ENCODE measurements at places on chromosomes 5 and 9. TPM values are rescaled to one million over a fixed set of nuclear protein-coding genes. Genes with fewer than 3 reads are reported as not detected.
A peak's percentile ranks its signal among the peaks of the same experiment; 100 is the strongest.

DNA sequence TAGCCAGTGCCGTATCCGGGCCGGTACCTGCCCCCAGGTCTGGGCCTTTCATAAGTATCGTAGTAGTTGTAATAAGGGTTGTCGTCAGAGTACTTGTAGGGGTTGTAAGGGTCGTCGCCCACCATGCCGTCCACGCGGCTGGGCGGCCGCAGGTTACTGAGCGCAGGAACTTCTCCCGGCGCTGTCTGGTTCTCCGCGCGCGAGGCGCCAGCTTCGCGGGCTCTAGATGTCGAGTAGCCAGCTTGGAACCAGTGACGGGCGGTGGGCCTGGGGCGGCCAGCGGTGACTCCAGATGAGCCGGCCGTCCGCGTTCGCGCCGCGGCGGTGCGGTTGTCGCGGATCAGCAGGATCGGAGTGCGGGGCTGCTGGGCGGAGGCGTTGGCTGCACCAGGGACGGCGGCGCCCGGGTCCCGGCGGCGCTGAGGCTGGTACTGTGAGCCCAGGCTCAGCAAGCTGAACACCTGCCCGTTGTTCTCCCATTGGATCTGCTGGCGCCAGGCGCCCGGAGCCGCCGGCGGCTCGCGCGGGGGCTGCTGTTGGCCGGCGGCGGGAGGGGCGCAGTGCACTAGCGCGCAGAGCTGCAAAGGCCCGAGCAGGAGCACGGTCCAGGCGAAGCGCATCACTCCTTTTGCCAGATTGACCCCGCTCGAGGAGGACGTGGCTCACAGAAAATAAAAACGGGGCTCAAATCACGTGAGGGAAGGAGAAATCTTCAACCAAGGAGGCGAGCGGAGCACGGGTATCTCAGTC is 518 bp downstream of the LOX start:
- no peak overlapping the region for H3K27ac ChIP-seq
- H3K36me3 ChIP-seq: no peaks in the 10 kb centered on the region
- no peak for DNase-seq
- peaks cover 66% of the 10 kb centered on the region for H3K27me3 ChIP-seq
- peak overlapping the region; percentile 60 for H3K4me3 ChIP-seq

GRCh38 chr9:101325053-101325452 is 59.8 kb downstream of the BAAT start:
- no peaks in the 10 kb centered on the region for H3K36me3 ChIP-seq
- H3K27me3 ChIP-seq: peaks cover 2% of the 10 kb centered on the region

The HTR4 gene
- total RNA-seq: not detected

DNA sequence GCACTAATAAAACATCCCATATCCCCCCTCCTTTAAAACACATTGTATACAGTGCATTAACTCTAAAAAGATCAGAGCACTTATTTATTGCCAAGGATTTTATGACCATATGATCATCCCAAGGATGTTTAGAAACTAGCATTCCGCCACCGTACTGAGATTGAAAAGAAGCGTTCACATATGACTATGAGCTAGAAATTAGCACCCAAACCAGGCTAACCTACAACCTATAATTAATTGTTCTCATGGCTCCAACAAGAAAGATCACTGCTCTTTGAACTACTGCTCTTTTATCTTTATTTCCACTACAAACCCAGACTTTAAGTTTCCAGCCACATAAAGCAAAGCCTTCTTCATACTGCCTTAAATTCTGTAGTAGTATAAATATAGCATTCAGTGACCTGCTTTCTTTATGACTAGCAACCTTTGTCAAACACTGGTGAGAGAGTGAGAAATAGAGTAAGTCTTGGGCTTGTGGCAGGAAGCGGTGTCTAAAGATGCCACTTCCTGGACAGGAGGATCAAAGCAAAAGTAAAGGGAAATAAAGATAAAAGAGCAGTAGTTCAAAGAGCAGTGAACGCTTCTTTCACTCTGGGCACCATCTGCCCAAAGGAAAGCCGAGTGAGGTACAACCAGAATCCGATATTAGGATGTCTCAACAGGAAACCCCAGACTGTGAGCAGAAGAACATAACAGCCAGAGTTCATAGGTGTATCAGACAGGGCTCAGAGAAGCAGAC is 151.1 kb upstream of the ERCC6L2 start:
- H3K36me3 ChIP-seq: peaks cover 33% of the 10 kb centered on the region
- H3K27me3 ChIP-seq: peaks cover 40% of the 10 kb centered on the region
- peaks cover 32% of the 10 kb centered on the region for H3K4me1 ChIP-seq
- peak overlapping the region; percentile 25 for H3K4me3 ChIP-seq
- peak overlapping the region; percentile 73 for H3K27ac ChIP-seq

- H3K4me1 ChIP-seq: peaks cover 20% of the 10 kb centered on the region
- peaks cover 8% of the 10 kb centered on the region for H3K36me3 ChIP-seq
- H3K27ac ChIP-seq: peak overlapping the region; percentile 72
- H3K27me3 ChIP-seq: no peaks in the 10 kb centered on the region
- peak; percentile 62 for DNase-seq
These were observed 187.4 kb upstream of the SLC24A2 start for GRCh38 chr9:19976226-19976625.

DNA sequence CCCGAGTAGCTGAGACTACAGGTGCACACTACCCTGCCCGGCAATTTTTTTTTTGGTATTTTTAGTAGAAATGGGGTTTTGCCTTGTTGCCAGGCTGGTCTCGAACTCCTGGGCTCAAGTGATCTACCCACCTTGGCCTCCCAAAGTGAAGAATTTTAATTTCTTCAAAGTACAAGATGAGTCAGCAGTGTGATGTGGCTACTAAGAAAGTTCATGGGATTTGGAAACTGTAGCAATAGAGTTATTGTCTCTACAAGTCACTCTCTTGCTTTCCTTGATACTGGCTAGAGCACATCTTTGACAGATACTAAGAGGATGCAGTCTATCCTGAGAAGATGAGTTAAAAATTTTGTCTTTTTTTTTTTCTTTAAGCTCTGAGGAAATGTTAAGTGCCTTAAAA is 1.6 kb downstream of the CREB3 start:
- H3K4me1 ChIP-seq: peaks cover 23% of the 10 kb centered on the region
- H3K27me3 ChIP-seq: no peaks in the 10 kb centered on the region
- no peak overlapping the region for H3K4me3 ChIP-seq
- peaks cover 18% of the 10 kb centered on the region for H3K36me3 ChIP-seq
- H3K27ac ChIP-seq: peak overlapping the region; percentile 29

- peak overlapping the region; percentile 86 for H3K27ac ChIP-seq
- H3K4me3 ChIP-seq: peak overlapping the region; percentile 45
- H3K36me3 ChIP-seq: peaks cover 7% of the 10 kb centered on the region
These were observed 14.4 kb downstream of the GLRX start for GRCh38 chr5:95808013-95808685.

The PDE4D gene
- 59.3 TPM for total RNA-seq

DNA sequence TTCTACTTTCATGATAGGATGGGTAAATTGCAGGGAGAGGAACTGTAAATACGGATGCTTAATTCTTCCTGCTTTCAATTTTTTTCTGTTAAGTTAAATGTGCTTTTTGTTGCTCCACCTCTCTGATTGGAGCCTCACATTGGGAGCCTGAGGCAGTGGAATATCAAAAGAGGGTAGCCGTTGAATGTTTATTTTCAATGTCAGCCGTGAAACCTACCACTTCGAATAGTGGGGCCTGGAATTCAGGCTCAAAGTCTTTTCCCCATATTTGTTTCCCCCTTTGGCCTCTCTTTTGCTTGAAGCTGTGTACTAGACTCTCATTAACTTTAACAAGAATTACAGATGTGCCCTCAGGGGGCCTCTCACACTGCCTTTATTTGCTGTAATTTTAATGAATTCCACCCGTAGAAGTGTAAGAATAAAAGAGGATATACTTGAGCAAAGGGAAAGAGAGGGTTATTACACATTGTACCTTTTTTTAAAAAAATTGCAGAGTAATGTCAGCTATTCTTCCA is 29.0 kb downstream of the PSAT1 start:
- no peak overlapping the region for H3K27ac ChIP-seq
- no peak overlapping the region for H3K4me3 ChIP-seq
- DNase-seq: no peak
- peaks cover 71% of the 10 kb centered on the region for H3K36me3 ChIP-seq
- peaks cover 3% of the 10 kb centered on the region for H3K4me1 ChIP-seq
- no peaks in the 10 kb centered on the region for H3K27me3 ChIP-seq

DNA sequence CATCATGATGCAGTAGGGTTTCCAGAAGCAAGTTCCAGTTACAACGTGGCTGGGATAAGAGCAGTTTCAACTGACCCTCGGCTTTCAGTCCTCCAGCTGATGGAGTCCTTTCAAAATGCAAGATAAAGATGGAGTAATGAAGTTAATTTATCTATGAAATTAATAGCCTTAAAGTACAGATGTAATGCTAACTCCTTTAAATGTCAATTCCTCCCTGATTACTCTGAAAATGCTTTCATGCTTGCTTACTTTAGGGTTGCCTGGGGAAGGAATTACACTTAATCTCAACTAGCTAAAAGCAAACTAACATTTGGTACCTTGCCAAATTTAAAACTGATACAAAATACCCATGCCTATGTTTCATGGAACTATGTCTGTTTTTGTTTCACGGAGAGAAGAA is 178.4 kb downstream of the KIAA0825 start:
- no peaks in the 10 kb centered on the region for H3K27me3 ChIP-seq
- H3K36me3 ChIP-seq: peaks cover 5% of the 10 kb centered on the region
- H3K27ac ChIP-seq: no peak overlapping the region
- DNase-seq: no peak
- no peaks in the 10 kb centered on the region for H3K4me1 ChIP-seq
- no peak overlapping the region for H3K4me3 ChIP-seq

DNA sequence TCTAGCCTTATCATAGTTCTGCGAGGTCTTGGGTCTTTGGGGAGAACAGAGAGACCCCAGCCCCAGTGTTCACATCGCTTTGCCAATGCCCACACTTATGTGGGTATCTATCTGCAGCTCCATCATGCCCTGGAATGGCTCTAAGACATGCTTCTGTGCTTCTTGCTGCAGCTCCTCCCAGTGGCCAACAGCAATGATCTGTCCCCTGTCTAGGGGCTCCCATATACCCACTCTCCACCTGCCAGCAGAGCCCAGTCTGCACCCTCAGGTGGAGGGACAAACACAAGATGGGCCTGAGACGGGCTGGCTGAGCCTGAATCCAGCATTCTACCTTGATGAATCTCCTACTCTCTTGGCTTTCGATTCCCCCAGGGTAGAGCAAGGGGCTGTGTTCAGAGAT is 14.6 kb upstream of the DAP start:
- no peak overlapping the region for H3K4me3 ChIP-seq
- no peaks in the 10 kb centered on the region for H3K36me3 ChIP-seq
- peaks cover 19% of the 10 kb centered on the region for H3K27me3 ChIP-seq
- no peaks in the 10 kb centered on the region for H3K4me1 ChIP-seq
- H3K27ac ChIP-seq: no peak overlapping the region
- DNase-seq: no peak

GRCh38 chr5:66708368-66708767 is 112.2 kb downstream of the MAST4 start:
- no peak overlapping the region for H3K27ac ChIP-seq
- H3K36me3 ChIP-seq: peaks cover 1% of the 10 kb centered on the region
- H3K27me3 ChIP-seq: peaks cover 16% of the 10 kb centered on the region
- no peak for DNase-seq
- no peak overlapping the region for H3K4me3 ChIP-seq

The PCDHGB1 gene
- total RNA-seq: not detected

The SEC24A gene
- 19.8 TPM for total RNA-seq

The IL4 gene
- total RNA-seq: 0.53 TPM

DNA sequence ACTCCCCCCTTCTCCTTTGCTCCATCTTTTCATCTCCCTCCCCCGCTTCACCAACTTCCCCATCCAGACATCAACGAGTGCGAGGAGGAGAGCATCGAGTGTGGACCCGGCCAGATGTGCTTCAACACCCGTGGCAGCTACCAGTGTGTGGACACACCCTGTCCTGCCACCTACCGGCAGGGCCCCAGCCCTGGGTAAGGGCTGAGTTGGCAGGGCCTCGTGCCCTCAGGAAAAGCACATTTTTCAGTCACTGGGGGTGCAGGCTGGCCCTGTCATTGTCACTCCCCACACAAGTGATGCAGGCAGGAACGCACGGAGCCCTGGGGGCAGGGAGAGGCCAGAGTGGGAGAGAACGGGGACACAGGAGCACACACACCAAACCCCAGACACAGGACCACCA is 12.4 kb upstream of the ASS1 start:
- no peak for DNase-seq
- H3K4me3 ChIP-seq: no peak overlapping the region
- peaks cover 7% of the 10 kb centered on the region for H3K4me1 ChIP-seq
- no peak overlapping the region for H3K27ac ChIP-seq

GRCh38 chr5:53971551-53971950 is 338.8 kb downstream of the ARL15 start:
- no peaks in the 10 kb centered on the region for H3K27me3 ChIP-seq
- peaks cover 2% of the 10 kb centered on the region for H3K36me3 ChIP-seq
- no peak for DNase-seq
- H3K4me3 ChIP-seq: no peak overlapping the region
- no peak overlapping the region for H3K27ac ChIP-seq

- peak; percentile 31 for DNase-seq
- peaks cover 15% of the 10 kb centered on the region for H3K27me3 ChIP-seq
- no peak overlapping the region for H3K4me3 ChIP-seq
- H3K4me1 ChIP-seq: no peaks in the 10 kb centered on the region
- H3K27ac ChIP-seq: no peak overlapping the region
These were observed 240.8 kb downstream of the FSTL4 start for GRCh38 chr5:133371371-133372155.

The ACOT12 gene
- total RNA-seq: not detected

- DNase-seq: no peak
- peak overlapping the region; percentile 78 for H3K27ac ChIP-seq
- H3K4me1 ChIP-seq: peaks cover 35% of the 10 kb centered on the region
- peak overlapping the region; percentile 86 for H3K4me3 ChIP-seq
- no peaks in the 10 kb centered on the region for H3K36me3 ChIP-seq
These were observed 6.7 kb downstream of the PTCH1 start for GRCh38 chr9:95509851-95510708.

DNA sequence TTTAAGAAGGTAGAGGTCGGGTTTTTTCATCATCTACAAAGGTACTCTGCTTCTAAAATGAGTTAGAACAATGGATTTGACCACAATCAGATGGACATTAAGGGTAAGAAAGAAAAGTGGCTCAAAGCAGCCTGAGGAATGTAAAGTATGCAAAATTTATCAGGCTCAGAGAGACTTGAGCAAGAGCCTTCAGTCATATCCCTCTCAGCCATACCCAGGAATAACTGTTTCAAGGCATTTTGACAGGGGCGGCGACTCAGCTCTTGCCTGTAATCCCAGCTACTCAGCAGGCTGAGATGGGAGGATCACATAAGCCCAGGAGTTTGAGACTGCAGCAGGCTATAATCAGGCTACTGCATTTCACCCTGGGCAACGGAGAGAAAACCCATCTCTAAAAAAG is 38.8 kb upstream of the ANXA2R start:
- H3K27me3 ChIP-seq: no peaks in the 10 kb centered on the region

DNA sequence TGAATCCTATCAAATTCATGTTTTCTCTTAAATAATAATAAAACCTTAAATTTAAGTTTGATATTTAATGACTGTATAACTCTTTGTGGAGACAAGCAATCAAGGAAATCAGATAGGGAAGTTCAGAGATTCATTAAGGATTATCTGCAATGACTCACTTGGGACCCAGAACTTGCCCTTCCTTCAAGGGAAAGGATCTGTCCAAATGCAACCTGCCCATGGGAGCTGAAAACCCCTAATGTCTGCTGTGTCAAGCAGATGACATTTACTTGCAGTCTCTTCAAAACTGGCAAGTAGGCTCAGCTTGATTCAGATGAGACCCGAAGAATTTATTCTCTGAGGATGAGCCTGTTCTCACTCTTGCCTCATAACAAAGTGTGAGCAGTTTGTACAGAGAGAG is 1577.6 kb downstream of the EFNA5 start:
- H3K4me3 ChIP-seq: no peak overlapping the region
- no peaks in the 10 kb centered on the region for H3K27me3 ChIP-seq
- no peaks in the 10 kb centered on the region for H3K36me3 ChIP-seq

GRCh38 chr5:93294996-93295395 is 286.0 kb downstream of the NR2F1-AS1 start:
- no peaks in the 10 kb centered on the region for H3K4me1 ChIP-seq
- H3K4me3 ChIP-seq: no peak overlapping the region
- H3K27ac ChIP-seq: no peak overlapping the region
- H3K27me3 ChIP-seq: no peaks in the 10 kb centered on the region
- no peak for DNase-seq

Data from activated CD8-positive, alpha-beta memory T cell treated with anti-CD3 and anti-CD28 coated beads, Interleukin-2, amount 10 ng/mL, durations not matched to agents 7 days and 5 days (primary cell).